ENCODE measurements at places on chromosomes 2 and 18.

DNA sequence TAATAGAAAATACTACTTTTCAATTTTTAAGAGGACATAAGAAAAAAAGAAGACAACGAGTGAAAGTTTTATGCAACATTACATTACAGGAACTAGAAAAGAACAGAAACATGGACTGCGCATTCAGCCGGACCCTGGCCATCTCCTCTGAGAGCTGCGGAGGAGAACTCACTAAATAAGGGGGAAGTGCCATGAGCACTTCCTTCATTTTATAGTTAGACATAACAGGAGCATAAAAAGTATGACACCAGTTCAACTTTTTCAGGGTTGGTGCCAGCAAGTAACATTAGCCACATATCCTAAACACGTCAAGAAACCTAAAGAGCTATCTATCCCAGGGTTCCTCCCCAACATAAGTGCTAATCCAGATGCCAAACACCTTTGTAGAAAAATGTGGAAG lies 78.0 kb upstream of the SERTAD2 start:
- no peak for DNase-seq

GRCh38 chr2:17958466-17959092 lies 80.1 kb downstream of the KCNS3 start:
- no peak for DNase-seq

DNA sequence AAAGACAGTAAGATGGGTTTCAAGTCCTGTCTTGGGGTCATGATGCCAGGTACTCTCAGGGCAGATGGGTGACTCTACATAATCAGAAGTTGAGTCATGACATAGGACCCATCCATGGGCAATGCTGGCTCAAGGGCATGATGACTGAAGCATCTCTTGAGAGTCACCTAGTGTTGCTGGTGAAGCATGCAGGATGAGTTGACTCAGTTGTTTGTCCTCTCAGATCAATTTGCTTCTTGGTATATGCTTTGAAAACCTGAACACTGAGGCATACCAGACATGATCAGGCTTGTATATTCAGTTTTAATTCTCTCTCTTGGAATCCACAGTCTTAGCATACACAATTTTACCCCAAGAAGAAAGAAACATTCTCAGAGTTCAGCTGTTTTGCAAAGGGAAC lies 658.9 kb upstream of the NXPH2 start:
- DNase-seq, result no peak

- DNase-seq, result no peak
Measured at GRCh38 chr2:49988276-49988675, 834.0 kb upstream of the FSHR start.

Measured in stomach (tissue), 19 donors.